ENCODE measurements at places on chromosomes 11 and 22.

DNA sequence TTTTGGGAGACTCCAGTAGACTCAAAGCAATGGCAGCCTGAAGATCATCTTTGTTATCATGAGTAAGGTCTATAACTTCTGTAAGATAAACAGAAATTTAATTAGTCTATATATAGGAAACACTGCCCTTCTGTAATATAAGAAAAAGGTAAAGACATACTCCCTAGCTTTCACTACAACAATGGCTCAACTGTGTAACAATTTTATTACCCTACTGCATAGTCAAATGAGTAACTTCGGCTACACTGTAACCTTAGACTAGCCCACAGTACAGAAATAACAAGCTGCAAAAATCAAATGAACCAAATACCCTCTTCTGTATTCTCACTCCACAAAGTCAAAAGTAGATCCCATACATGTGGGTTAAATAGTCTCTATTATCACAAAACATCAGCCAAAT, 33.7 kb downstream of the USP28 start:
- DNase-seq, result no peak

DNA sequence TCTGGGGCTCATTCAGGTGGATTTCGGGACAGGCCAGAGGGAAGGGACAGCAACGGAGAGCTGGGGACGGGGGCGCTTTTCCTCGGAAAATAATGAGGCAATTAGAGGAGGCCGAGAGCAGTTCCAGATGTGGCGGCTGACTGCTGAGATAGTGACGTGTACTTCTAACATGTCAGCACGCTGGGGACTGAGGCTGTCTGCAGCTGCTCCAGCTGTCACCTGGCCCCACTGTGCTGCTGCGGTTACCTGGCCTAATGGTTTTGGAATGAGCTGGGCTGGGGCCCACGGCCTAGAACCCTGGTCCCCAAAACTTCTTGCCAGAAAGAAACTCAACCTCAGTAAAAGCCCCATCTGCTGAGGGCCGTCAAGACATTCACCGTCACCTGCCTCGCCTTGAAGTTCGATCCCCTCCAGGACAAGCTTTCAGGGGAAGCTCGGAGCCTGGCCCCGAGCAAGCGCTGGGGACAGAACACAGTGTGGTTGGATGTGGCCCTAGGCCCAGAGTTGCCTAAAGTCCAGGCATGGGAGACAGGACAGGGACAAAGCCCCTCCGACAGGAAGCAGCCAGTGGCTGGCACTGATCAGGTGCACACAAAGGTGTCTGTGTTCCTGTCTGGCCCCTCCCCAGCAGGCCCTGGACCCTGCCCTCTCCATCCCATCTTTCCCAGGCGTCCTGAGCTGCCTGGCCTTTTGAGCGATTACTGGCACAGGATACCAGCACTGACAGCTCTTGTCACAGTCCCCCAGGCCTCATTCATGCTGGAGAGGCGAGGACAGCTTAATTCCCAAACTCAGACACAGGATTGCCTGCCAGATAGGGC, 22.1 kb downstream of the RPUSD4 start:
- DNase-seq, result no peak

GRCh38 chr11:61588728-61589191, 7.9 kb upstream of the SYT7 start:
- DNase-seq, result no peak

- DNase-seq, result no peak
These were observed 527.9 kb upstream of the B3GAT1 start for GRCh38 chr11:134939905-134940304.

DNA sequence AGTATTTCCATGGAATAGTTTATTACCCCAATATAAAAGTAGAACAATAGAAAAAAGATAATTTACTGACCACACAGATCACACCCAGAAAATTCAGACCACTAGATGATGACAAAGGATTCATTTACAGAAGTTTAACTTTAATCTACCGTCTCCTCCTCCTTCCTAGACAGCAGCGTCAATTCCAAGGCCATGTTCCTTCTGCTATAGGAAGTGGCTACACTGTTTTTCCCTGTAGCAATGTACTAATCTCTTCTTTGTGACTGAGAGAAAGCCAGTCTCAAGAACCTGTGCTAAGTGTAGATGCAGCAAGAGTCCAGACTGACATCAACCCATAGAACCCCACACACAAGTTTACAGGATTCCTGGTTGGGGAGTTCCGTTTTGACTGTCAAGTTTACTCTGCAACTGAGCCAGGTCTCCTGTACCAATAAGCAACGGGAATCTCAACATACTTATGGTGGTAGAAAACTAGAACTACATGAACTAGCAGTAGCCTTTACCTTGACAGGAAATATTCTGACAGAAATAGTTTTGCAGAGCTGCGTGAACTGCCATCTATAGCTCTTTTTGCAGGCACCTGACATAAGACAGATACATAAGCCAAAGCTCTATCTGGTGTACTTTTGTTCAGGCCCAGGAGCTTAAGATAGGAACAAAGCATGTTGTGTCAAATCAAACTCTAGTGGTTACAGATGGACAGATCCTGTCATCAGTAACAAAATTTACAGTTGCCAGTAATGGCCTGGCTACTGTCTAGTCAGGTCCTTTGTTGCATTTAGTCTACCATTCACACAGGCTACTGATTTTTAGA, 42.9 kb downstream of the MRTFA start:
- DNase-seq, result no peak

- DNase-seq, result peak; percentile 66
These were observed 53.3 kb downstream of the NCAM1 start for GRCh38 chr11:113014262-113015097.

DNA sequence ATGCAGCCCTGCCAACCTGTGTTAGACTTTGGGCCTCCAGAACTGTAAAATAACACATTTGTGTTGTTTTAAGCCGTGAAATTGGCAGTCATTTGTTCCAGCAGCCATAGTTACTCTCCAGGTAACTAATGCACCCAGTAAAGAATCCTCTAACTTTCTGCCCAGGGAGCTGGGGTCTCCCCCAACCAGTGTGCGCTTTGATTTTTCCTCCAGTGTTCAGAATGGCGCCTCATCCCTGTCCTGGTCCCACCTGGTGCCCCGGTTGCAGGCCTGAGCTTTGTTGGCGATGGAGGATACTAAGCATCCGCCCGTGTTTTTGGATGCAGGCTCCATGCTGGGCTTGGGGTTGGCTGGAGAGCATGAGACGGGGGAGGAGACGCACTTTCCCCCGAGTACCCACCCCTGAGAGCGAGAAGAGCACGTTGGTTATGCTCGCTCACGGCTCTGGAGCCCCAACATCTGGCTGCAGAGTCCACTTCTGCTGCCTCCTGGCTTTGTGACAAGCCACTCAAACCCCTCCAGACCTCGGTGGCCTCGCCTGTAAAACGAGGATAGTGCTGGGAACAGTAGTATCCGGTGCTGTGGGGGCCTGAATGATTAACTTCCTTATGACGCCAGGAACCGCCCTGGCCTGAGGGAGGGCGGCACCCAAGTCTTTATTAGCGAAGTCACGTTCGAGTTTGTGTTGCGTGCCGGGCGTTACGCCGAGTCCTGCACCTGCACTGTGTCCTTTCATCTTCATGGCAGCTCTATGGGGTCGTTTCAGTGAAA, 25.8 kb downstream of the MRGPRD start:
- peak; percentile 16 for DNase-seq

GRCh38 chr22:29385748-29386147, 2.6 kb downstream of the AP1B1 start:
- no peak for DNase-seq

- DNase-seq, result no peak
These were observed 5.1 kb upstream of the ZDHHC8 start for GRCh38 chr22:20126284-20127029.

GRCh38 chr22:42560781-42561180, 7.0 kb downstream of the SERHL2 start:
- peak; percentile 9 for DNase-seq

- DNase-seq, result peak; percentile 99
These were observed at the start of gene SF3B2 for GRCh38 chr11:66051766-66052663. TSS of gene SF3B2 (plus strand) at chr11:66052364. CDS start at chr11:66052385, 21 bp downstream.

GRCh38 chr11:8360086-8360828, 96.6 kb upstream of the LMO1 start:
- DNase-seq, result no peak

- DNase-seq, result no peak
These were observed 102.8 kb upstream of the CRYBB3 start for GRCh38 chr22:25096638-25097405.

DNA sequence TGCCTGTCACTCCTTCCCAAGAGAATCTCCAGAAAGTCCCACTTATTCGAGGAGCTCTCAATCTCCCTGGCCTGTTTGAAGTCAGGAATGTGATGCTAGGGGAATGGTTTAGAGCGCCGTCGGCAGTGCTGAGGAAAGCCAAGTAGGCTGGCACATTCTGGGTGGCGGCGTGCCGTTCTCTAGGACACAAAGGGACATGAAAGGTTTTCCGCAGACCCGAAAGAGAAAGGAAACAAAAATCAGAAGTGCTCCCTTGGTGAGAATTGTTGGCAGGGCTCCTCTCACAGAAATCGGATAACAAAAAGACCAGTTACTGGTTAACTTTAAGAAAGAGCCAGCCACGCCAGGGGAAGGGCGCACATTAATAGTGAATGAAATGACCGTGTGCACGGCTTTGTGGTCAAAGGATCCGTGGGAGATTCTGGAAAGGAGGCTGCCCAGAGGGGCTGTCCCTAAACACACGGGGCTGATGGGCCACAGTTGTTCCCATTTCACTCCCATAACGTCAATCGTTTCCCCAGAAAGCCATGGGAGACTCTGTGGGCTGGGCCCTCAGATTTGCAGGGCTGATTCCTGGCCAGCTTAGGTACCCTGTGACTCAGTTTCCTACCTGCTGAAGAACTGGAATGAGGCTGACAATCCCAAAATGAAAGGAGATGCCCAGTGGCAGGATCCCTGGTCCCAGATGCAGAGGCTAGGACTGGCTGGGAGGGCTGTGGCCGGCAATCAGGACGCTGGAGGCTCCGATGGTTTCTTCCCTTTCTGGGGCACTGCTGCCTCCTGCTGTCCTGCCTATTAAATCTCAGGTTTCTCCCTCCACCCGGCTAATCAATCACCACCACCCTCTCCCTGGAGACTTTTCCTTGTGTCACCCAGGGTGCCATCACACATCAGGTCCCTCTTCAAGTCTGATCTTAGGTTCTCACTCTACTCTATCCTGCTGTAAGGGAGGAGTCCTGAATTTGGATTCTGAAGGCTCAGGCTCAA, 82.3 kb downstream of the RCN1 start:
- DNase-seq, result peak; percentile 66

GRCh38 chr11:76491644-76492043, 46.8 kb downstream of the EMSY start:
- DNase-seq, result peak; percentile 11

- DNase-seq, result no peak
These were observed 35.0 kb downstream of the DKK3 start for GRCh38 chr11:11973361-11973800.

DNA sequence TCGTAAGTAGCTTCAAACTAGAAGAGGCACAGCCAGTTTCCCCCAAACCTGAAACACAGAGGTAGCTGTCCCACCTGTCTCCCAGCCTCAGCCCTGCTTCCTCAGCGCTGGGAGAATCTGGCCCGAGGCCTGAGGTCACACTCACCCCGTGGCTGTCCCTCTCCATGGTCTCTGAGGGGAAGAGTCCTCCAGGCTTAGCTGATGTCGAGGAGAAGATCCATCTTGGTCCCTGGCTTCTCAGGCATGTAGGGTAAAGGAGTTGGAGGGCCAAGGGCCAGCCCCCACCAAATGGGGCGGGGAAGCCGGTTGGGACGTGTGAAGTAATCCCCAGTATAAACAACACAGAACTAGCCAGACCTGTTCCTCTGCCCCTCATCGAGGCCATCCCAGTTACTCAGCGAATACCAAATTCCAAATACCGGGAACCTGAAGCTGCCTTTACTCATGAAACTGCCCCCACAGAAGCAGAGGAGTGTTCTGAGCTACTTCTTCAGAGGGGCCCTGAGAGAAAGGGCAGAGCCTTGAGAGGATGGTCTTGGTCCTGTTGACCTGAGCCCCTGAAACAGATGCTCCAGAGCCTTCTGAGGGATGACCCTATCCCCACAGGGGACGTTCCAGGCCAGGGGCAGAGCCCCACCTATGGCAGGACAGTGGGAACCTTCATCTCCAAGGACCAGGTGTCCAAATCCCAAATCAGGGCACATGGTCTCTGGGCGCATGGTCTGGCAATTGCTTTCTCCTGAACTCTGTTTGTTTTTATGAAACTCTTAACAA, at the start of gene TMPRSS13:
TSS of gene TMPRSS13 (minus strand) at position 261 of the 774 bp plus-strand sequence. CDS start at position 166, 95 bp downstream.
- DNase-seq, result no peak

DNA sequence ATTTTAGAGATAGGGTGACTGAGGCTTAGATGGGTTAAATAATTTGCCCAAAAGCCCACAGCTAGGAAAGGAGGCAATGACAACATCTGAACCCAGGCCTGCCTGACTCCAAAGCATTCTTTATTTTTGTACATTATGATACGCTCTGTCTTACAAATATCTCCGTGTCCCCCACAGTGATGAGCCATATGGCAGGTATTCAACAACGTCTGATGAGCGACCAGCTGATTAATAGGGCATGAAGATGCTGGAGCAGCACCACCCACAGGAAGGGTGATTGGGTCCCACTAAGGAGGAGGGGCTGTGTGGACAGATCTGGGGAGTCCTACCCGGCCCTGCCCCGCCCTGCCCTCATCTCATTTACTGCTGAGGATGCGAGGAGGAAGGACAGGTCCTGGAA, 380.6 kb downstream of the CADM1 start:
- no peak for DNase-seq

DNA sequence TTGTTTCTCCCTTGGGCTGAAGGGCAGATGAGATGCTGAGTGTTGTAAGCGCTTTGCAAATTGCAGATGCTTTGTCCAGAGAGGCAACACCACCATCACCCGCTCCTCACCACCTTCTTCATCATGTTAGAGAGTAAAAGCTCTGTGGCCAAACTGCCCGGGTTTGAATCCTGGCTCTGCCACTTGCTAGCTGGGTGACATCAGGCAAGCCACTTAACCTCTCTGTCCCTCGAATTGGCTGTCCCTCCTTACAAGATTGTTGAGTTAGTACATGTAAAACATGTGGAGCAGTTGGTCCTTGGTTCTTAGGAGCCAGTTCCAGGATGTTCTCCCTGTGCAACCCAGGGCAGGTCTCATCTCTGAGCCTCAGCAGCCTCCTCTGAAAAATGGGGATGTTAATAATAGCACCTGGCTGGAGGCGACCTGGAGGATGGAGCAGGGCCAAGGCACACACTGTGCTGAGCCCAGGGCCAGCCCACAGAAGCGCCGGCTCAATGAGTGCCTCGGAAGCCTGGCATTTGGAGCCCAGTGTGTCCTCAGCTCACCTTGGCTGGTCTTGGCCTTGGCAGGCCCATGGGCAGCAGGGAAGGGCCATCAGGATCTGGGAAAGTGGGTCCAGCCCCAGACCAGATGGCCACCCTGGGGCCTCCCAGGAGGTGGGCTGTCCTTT, 10.5 kb downstream of the C11orf86 start:
- no peak for DNase-seq

DNA sequence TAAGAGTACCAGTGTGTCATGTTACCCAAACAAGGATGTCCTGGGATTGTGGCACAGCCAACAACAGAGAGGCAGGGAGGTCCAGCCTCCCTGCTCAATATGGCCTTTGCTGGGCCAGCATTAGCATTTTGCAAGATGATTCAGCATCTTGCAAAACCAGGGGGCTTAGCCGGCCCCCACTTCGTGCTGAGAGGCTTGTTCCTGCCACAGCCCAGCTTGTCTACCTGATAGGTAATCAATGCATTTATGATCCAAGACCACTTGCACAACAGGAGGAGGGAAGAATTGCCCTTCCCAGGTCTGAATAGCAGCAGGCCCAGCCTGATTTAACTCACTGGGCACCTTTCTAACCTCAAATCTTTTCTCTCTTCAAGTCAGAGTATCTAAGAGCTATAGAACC, 189.0 kb upstream of the SYT13 start:
- DNase-seq, result no peak

- no peak for DNase-seq
These were observed 7.3 kb upstream of the MYEOV start for GRCh38 chr11:69286374-69287371.

GRCh38 chr11:16403448-16403803, 47.1 kb upstream of the SOX6 start:
- DNase-seq, result no peak

- no peak for DNase-seq
These were observed 83.9 kb upstream of the USP47 start for GRCh38 chr11:11757909-11758308.

Data from iris pigment epithelial cell (primary cell).